Uterus (tissue), 4 donors: ENCODE measurements at places on chromosomes 5 and 9. TPM values are rescaled to one million over a fixed set of nuclear protein-coding genes. Genes with fewer than 3 reads are reported as not detected.
A peak's percentile ranks its signal among the peaks of the same experiment; 100 is the strongest.

GRCh38 chr5:16975950-16976624 lies 40.0 kb upstream of the MYO10 start:
- no peak overlapping the region for H3K27ac ChIP-seq
- no peak for DNase-seq
- no peak overlapping the region for H3K4me3 ChIP-seq
- no peaks in the 10 kb centered on the region for H3K36me3 ChIP-seq

- DNase-seq = no peak
- no peaks in the 10 kb centered on the region for H3K27me3 ChIP-seq
- H3K36me3 ChIP-seq = no peaks in the 10 kb centered on the region
- H3K4me3 ChIP-seq = no peak overlapping the region
- no peak overlapping the region for H3K27ac ChIP-seq
- H3K4me1 ChIP-seq = no peaks in the 10 kb centered on the region
These were observed 3.0 kb downstream of the RPS14 start for GRCh38 chr5:150446583-150446982.

DNA sequence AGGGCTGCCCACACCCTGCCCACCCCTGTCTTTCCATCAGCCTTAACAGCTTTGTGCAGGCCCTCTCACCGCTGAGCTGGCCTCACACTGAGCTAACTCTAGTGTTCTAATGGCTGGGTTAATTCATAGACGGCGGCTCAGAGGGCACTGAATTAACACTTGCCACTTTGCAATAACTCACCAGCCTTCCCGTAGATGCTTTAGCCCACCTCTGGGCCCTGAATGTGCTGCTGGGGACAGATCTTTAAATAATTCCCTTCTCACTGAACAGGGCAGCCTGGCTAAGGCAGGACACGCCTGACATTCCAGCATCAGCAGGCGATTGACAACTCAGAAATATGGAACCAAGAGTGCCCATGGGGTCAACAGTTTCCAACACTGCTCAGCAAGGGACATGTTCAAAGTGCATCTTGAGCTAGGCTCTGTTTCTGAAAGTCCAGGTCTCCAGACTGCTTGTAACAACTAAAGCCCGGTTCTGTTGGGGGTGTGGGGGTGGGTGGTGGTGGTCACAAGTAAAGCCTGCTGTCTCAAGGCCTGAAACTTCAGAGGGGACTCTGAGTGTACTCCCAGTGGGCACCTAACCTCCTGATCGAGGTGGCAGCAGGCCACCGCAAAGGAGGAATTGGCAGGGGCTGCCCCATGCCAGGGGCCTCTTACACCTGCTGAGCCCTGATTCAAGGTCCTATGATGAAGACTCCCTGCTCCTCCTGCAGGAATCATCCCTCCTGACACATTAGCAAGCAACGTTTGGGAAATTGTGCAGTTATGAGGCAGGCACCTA lies 248.3 kb downstream of the FSTL4 start:
- H3K27ac ChIP-seq = no peak overlapping the region
- H3K4me1 ChIP-seq = no peaks in the 10 kb centered on the region
- H3K27me3 ChIP-seq = peaks cover 25% of the 10 kb centered on the region
- no peak for DNase-seq

DNA sequence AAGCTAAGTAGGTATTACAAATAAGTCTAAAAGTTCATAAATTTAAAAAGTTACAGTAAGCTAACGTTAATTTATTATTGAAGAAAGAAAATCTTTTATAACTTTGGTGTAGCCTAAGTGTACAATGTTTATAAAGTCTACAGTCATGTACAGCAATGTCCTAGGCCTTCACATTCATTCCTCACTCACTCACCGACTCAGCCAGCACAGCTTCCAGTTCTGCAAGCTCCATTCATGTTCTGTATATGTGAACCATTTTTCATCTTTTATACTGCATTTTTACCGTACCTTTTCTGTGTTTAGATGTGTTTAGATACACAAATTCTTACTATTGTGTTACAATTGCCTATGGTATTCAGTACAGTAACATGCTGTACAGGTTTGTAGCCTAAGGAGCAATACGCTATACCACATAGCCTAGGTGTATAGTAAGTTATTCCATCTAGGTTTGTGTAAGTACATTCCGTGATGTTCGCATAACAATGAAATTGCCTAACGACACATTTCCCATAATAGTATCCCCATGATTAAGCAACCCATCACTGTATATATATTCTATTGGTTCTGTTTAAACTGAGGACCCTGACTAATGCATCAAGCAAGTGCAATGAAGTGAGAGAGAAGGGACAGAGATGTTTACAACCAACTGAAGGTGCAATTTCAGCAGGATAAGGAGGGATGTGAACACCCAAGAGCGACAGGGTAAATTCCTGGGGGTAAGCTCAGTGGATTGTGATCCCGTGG lies 88.9 kb upstream of the TRIO start:
- no peaks in the 10 kb centered on the region for H3K36me3 ChIP-seq
- no peak overlapping the region for H3K4me3 ChIP-seq
- H3K27me3 ChIP-seq = no peaks in the 10 kb centered on the region
- no peak for DNase-seq
- no peak overlapping the region for H3K27ac ChIP-seq

- no peaks in the 10 kb centered on the region for H3K36me3 ChIP-seq
- H3K27ac ChIP-seq = no peak overlapping the region
- no peak for DNase-seq
- no peak overlapping the region for H3K4me3 ChIP-seq
- H3K27me3 ChIP-seq = no peaks in the 10 kb centered on the region
- no peaks in the 10 kb centered on the region for H3K4me1 ChIP-seq
These were observed 32.8 kb upstream of the BASP1 start for GRCh38 chr5:17184588-17184987.

DNA sequence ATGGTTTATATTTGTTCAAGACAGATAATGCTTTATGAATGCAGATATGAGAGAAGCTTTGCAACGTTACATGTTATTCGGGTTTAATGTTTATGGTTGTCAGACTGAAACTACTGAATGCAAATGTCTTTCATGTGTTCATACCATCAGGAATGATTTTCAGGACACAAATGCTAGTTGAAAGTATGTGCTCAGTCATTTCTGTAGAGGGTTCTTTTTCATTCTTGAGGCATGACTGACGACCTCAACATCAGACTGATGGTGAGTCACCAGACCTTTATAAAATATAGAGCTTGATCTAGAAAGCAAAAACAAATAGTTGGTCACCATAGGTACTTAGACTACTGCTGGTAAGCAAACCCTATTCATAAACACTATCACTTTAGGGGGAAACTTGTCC lies 287.3 kb upstream of the NUDT12 start:
- DNase-seq = no peak
- no peaks in the 10 kb centered on the region for H3K36me3 ChIP-seq

GRCh38 chr5:171757853-171758535 lies 27.6 kb upstream of the SMIM23 start:
- no peaks in the 10 kb centered on the region for H3K36me3 ChIP-seq
- no peak overlapping the region for H3K4me3 ChIP-seq
- DNase-seq = no peak
- no peaks in the 10 kb centered on the region for H3K4me1 ChIP-seq
- H3K27ac ChIP-seq = no peak overlapping the region

DNA sequence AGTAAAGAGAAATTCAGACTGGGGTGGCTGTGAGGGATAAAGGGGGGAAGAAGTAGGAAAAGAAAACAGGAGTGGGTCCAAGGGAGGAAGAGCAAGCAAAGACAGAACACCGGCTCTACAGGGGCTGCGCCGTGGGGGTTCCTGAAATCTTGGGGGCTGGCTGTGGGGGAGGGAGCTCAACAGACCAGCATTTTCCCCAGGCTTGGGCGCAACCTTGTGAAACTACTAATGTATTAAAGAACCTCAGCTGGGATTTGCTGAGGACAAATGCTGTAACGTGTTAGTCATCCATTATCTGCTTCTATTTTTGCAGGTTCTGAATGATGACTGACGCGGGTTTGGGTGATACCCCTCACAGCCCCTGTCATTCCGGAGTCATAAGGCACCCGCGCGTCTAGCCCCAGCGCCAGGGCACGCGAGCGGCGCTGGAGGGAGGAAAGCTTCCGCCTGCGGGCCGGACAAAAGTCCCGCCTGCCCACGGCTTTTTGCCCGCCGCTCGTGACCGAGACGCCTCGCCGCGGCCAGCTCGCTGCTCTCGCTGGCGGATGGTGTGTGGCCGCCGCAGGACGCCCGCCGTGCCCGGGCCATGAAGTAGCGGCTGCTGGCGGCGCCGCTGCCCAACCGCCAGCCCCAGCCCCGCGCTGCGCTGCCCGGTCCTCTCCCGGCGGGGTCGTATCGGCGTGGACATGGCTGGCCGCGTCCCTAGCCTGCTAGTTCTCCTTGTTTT lies 110.6 kb downstream of the PAM start:
- H3K27ac ChIP-seq = peak overlapping the region; percentile 89
- peak overlapping the region; percentile 66 for H3K4me3 ChIP-seq
- peak; percentile 71 for DNase-seq
- H3K27me3 ChIP-seq = no peaks in the 10 kb centered on the region

DNA sequence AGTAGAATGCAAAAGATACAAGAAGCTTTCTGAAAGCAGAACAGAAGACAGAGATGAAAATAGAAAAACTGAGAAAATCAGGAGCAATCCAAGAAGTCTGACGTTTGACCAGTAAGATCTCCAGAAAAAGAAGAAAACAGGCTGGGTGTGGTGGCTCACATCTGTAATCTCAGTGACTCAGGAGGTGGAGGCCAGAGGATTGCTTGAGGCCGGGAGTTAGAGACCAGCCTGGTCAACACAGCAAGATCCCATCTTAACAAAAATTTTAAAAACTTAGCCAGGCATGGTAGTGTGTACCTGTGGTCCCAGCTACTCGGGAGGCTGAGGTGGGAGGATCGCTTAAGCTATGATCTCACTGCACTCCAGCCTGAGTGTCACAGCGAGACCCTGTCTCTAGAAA lies 15.9 kb downstream of the RETREG1 start:
- H3K4me1 ChIP-seq = no peaks in the 10 kb centered on the region
- H3K27me3 ChIP-seq = no peaks in the 10 kb centered on the region
- H3K27ac ChIP-seq = no peak overlapping the region
- H3K36me3 ChIP-seq = no peaks in the 10 kb centered on the region
- no peak for DNase-seq
- no peak overlapping the region for H3K4me3 ChIP-seq

GRCh38 chr5:133668458-133668857 lies 56.1 kb upstream of the FSTL4 start:
- no peaks in the 10 kb centered on the region for H3K4me1 ChIP-seq
- no peaks in the 10 kb centered on the region for H3K36me3 ChIP-seq
- H3K4me3 ChIP-seq = no peak overlapping the region
- no peak for DNase-seq
- no peaks in the 10 kb centered on the region for H3K27me3 ChIP-seq

DNA sequence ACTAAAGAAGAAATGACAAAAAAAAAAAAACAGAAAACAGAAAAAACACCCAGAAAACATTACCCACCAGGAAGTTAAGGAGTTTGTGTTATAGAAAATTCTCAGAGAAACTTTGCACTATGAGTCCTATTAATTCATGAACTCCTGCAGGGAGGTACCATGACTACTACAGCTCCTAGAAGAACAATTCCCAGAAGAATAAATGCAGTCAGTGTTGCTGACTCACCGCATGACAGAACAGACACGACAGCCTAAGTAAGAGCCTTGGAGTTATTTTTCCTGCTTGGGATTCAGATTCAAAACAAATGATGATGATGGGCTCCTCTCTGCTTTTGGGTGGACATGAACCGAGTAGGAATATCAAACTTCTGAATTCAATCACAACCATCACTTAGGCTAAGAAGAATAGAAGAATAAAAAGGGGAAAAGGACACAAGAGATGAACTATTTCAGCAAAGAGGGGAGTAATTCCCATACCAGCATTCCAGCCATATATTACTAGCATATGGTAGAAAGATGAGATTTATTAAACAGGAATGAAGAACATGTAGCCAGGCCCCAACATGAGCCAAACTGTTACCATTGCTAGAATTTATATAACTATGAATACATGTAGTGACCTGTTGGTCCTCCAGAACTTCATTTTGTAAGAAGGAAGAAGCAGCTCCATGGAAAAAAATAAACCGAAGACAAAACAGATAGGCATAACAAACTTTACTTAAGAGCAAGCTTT lies 209.6 kb upstream of the PDE4D start:
- H3K4me1 ChIP-seq = no peaks in the 10 kb centered on the region
- H3K4me3 ChIP-seq = no peak overlapping the region
- no peaks in the 10 kb centered on the region for H3K36me3 ChIP-seq

GRCh38 chr5:38808666-38809343 lies 37.0 kb upstream of the OSMR start:
- H3K4me3 ChIP-seq = no peak overlapping the region
- no peaks in the 10 kb centered on the region for H3K4me1 ChIP-seq
- no peaks in the 10 kb centered on the region for H3K36me3 ChIP-seq
- peak; percentile 26 for DNase-seq
- H3K27ac ChIP-seq = peak overlapping the region; percentile 59
- H3K27me3 ChIP-seq = no peaks in the 10 kb centered on the region

DNA sequence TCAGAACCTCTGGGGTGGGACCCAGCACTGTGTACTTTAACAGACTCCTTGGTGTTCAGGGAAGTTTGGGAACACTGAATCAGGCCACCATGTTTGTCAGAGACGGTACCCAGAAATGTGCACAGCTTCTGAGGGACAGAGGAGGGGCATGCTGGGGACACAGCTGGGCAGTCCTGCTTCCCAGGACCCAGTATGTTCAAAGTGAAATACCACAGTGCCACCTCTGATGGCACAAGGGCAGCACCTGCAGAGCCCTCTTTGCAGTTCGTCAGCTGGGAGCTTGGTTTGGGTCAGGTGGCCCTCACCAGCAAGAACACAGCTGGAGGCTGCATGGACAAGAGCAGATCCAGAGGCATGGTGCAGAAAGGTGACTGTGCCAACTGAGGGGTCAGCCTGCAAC lies 51.2 kb downstream of the NDST1 start:
- no peak overlapping the region for H3K4me3 ChIP-seq
- no peak for DNase-seq
- H3K27ac ChIP-seq = no peak overlapping the region
- no peaks in the 10 kb centered on the region for H3K27me3 ChIP-seq
- H3K36me3 ChIP-seq = no peaks in the 10 kb centered on the region
- no peaks in the 10 kb centered on the region for H3K4me1 ChIP-seq

DNA sequence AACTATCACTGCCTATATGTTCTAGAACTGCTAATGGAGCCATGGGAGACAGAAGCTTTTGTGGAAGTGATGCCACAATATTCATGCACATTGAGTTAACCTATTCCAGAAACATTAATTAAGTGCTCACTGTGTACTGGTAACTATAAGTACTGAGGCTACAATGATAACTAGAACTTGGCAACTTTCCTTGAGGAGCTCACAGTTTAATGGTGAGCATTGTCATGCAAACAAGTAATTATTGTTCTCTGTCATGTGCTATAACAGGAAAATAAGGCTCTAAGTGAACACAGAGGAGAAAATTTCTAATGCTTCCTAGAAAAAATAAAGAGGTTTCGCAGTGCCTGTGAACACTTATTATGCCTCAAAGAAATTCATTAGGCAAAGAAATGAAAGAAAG lies 142.2 kb downstream of the BAAT start:
- H3K27me3 ChIP-seq = no peaks in the 10 kb centered on the region
- H3K4me1 ChIP-seq = no peaks in the 10 kb centered on the region
- no peak overlapping the region for H3K27ac ChIP-seq
- H3K4me3 ChIP-seq = no peak overlapping the region
- H3K36me3 ChIP-seq = no peaks in the 10 kb centered on the region

IL3 gene
- total RNA-seq = not detected

IL4 gene
- not detected for total RNA-seq

LOX gene
- 5.6 TPM for total RNA-seq

PPP1R26 gene
- 16.4 TPM for total RNA-seq

RGMB gene
- total RNA-seq = 22.3 TPM
